Stimulated activated CD4-positive, alpha-beta T cell treated with anti-CD3 and anti-CD28 coated beads, Interleukin-12 subunit alpha, Interleukin-12 subunit beta, amount 100 ng/mL, for 4 hours (primary cell): ENCODE measurements at places on chromosomes 16 and 17.

DNA sequence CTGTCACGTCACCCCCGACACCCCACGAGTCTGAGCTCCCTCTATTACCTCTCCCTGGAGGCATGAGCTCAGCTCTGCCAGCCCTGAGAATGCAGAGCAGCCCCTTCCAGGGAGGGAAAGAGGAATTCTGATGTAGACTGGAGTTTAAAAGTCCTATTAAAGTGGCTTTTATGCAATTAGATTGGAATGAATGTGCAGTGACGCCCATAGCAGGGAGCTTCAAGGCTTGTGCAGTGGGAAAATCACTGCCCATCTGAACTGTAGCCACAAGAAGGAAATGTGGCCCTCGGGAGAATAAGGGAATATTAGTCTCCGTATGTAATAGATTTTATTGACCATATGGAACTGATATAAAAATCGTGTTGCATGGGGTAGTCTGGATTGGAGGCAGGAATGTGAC, 66.9 kb downstream of the ZNF423 start:
- DNase-seq = no peak

GRCh38 chr17:80892900-80893603, 98.6 kb upstream of the CHMP6 start:
- DNase-seq = peak; percentile 62

- peak; percentile 31 for DNase-seq
Observed at GRCh38 chr17:46841561-46842379, 9.6 kb upstream of the WNT9B start.

- no peak for DNase-seq
Observed at GRCh38 chr16:17076092-17076754, 394.5 kb downstream of the XYLT1 start.

GRCh38 chr17:81241648-81242420, 2.7 kb downstream of the NDUFAF8 start:
- peak; percentile 61 for DNase-seq

GRCh38 chr16:78773291-78773702, 673.8 kb downstream of the WWOX start:
- DNase-seq = no peak

DNA sequence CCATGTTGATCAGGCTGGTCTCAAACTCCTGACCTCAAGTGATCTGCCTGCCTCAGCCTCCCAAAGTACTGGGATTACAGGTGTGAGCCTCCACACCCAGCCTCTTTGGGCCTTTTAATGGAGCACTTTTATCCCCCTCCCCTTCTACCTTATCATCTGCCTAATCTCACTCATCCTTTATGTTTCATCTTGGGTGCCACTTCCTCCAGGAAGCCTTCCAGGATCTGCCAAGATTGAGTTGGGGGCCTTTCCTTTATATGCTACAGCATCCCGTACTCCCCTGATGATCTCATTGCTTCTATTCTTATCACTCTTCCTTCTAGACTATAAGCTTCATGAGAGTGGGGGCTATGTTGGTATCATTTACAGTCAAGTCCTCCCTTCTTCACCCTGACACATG, 192.8 kb upstream of the WSCD1 start:
- no peak for DNase-seq

DNA sequence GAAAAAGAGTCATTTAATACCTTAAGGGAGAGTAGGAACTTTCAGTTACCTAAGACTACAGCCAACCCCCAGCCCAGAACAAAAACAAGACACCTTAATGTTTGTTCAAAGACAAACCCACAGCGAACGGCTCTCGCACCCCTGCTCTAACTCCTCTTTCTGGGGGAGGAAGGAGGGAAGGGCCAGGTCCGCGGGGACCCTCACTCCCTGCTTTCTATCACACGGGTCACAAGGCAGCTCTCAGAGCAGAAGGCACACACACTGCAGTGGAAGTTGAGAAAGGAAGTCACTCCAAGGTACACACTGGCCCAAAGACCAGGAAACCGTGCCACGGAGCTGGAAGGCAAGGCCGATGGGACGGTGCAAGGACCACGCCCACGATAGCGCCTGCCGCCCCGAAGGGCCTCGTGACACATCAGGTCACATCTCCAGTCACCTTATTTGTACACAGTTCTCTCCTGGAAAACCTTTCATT, 10.0 kb downstream of the LITAFD start:
- DNase-seq = no peak

DNA sequence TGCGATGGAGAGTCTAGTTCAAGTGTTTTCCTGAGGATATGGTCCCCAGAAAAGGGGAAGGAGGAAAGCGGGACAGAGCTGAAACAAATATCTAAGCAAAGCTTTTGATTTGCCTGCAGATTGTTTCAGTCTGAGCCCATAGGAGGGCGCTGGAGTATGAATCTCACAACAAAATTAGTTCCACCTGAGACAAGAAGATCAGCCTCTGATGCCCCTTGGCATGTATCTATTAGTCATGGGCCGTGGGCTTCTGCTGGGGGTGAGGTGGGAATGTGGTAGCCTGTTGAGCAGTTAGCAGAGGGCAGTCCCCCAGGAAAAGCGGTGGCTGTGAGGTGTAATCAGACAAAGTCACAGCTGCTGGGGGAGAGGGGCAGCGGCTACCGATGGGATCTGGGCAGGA, 446.9 kb downstream of the CA10 start:
- DNase-seq = no peak

DNA sequence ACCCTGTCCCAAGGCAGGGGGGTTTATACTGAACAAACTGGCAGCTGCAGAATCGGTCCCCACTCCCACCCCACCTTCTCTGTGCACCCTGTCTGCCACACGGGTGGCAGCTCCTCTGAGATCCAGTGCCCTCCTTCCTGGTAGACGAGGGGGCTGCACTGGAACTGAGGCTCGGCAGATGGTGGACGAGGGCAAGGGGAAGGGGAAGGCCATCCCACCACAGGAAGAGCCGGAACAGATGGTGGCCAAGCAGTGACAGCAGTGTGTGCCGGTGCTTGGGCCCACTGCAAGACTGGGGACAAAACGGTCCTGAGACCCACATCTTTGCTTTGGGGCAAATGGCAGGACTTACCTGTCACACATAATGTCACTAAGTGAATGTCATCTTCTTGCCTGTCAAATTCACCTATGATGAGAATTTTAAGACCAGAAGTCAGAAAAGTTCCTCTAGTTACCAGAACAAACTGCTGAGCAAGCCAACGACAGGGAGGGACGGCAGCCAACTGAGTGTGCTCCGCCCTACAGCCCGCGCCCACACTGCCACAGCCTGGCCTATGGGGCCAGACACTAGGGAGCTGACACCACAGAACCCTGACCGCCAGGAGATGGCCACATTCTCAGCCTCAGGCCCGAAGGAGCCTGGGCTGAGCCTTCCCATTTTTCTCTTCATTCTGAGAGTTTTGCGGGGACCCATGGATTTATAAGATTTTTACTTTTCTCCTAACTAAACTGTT, 14.4 kb downstream of the NTAN1 start:
- DNase-seq = no peak

DNA sequence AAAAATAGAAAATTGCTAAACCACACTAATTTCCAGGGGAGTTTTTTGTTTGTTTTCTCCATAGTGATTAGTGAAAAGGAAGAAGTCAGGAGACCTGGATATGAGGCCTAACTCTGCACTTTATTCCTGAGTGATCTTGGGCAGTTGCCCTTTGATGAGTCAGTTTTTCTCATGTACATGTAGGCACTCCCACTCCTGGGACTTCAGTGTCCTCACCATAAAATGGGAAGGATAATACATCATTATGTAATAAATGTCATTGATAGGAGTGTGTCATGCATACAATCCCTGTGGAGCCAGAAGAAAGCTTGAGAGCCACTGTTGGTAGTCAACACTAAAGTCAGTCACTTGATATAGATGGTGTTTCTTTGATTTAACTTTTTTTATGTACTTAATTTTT, 32.5 kb downstream of the WIPF2 start:
- DNase-seq = no peak

GRCh38 chr17:6641247-6641863, 495 bp downstream of the TXNDC17 start:
- DNase-seq = no peak

DNA sequence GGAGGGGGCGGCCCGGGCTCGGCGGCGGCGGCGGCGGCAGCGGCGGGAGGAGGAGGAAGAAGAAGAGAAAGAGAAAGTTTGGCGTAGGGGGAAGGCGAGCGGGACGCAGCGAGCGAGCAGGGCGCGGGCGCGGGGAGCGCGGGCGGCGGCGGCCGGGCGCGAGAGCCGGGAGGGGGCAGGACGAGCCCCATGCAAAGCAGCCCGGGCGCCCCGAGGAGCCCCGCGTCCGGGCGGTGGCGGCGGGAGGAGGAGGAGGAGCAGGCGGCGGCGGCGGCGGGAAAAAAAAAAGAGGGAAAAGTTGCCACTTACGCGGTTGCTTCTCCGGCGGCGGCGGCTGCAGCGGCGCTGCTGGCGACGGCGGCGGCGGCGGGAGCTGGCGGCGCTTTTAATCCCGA, 10.3 kb upstream of the ZFHX3 start:
- no peak for DNase-seq

- no peak for DNase-seq
Observed at GRCh38 chr16:11108466-11108805, 147.6 kb downstream of the SOCS1 start.

GRCh38 chr16:68331879-68332410, 21.1 kb downstream of the PRMT7 start:
- DNase-seq = no peak

DNA sequence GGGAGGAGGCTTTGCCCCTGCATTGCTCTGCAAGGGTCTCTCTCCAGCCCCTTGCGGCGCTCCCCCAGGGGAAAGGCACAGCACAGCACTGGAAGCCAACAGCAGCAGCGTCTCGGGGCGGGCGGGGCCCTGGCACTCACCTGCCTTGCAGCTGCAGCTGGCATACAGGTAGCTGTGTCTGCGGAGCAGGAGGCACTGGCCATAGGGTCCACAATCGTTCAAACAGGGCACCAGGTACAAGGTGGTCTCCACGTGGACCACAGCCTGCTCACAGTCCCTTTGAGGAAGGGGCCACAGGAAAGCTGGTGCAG, 4.2 kb upstream of the MRPL28 start:
- DNase-seq = no peak

- DNase-seq = no peak
Observed at GRCh38 chr17:80512233-80512632, 32.4 kb upstream of the RPTOR start.

DNA sequence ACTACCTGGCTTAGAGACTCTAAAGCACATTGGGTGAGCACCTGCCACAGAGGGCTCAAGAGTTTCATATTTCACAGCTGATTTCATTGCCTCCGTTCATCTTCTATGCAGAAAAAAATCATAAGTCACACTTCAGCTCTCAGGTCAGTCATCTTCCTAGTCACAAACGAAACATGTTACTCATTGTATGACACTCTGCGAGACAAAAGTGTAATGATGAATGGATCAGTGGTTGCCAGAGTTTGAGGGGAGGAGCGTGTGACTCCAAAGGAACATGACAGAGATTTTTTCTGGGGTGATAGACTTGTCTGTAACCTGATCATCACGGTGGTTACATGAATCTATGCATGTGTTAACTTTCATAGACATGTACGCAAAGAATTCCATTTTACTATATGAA, 195.2 kb upstream of the CNTNAP4 start:
- no peak for DNase-seq

- no peak for DNase-seq
Observed at GRCh38 chr17:59668816-59669215, 38.4 kb downstream of the PTRH2 start.

- no peak for DNase-seq
Observed at GRCh38 chr17:39352511-39352910, 48.9 kb downstream of the FBXL20 start.

GRCh38 chr17:299546-299945, 53.1 kb downstream of the RPH3AL start:
- DNase-seq = no peak

DNA sequence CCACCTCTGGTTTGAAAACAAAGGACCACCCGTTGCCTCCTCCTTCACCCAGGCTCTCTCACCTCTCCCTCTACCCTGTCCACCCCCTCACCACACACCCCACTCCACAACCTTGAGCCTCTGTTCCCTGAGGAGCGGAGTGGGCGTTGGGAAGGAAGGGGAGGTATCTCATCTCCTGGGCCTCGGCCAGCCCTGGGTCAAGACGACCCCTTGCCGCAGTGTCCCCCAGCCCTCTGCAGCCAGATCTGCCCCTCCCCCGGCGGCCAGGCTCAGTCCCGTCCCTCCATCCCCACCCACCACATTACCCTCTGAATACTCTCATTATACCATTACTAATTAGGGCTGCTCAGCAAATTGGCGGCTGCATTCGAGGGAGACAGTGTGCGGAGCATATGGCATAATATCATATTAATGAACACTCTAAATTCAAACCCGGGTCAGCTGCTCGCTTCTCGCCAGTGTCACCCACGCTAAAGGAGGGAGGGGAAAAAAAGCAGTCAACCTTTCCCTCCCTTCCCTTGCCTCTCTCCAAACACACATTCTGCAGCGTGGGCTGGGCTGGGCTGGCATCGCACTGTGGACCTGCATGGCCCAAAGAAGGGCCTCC, 123.2 kb upstream of the LHX1 start:
- no peak for DNase-seq

DNA sequence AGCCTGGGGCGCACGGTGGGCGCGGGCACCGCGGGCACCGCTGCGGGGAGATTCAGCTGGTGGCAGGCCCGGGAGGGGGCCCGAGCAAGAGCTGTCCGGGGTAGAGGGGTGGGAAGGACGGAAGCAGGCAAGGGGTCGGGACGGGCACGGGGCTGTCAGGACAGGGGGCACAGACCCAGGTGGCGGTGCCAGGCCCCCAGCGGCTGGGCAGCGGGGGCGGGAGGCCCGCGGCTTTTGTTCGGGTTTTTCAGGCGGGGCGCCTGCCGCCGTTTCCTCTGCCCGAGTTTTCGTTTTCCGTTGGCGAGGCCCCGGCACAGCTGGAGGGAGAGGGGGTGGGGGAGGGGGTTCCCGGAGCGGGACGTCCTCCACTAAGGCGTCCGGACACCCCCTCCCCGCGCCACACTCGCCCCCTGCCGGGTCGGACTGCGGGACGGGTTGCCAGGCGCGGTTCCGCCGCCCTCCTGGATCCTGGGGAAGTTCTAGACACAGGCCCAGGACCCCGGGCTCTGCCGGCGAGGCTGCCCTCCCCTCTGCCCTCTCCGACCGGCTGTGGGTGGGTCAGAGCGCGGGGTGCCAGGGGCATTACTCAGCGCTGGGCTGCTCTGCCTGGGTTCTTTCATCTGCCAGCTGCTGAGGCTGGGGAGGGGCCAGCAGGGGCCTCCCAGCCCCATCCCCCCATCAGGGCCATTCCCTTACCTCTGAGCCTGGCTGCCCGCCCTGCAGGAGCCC, 543 bp downstream of the ARHGAP23 start:
- no peak for DNase-seq

DNA sequence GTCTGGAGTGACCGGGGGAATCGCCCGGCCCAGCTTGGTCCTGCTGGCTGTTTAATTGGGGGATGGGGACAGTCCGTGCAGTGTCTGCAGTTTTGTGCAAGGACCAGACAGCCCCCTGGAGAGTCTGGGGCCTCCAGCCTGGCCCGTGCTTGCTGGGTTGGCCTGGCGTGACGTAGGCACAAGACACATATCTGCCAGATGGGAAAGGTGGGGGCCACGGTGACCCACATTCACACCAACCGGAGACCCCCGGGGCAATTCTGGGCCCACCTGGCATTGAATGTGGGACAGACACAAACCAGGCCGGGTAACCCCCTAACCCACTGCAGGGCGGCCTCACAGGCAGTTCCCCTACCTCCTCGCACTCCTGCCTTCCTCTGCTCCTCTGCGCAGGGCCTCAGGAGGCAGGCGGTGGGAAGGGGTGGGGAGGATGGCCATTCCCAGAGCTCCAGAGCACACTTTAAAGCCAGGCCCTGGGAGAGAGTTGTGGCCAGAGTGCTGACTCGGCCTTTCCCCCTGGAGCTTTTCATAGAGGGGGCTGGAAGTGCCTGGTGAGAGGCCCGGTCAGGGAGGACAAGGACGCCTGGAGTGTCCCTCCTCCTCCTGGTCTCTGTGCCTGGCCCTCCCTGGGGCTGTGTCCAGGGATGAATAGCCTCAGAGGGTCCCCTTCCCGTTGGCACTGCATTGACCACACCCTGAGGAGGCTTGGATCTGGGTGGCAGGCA, 1.5 kb downstream of the MRC2 start:
- no peak for DNase-seq
